ENCODE measurements at places on chromosomes 1 and 21.

DNA sequence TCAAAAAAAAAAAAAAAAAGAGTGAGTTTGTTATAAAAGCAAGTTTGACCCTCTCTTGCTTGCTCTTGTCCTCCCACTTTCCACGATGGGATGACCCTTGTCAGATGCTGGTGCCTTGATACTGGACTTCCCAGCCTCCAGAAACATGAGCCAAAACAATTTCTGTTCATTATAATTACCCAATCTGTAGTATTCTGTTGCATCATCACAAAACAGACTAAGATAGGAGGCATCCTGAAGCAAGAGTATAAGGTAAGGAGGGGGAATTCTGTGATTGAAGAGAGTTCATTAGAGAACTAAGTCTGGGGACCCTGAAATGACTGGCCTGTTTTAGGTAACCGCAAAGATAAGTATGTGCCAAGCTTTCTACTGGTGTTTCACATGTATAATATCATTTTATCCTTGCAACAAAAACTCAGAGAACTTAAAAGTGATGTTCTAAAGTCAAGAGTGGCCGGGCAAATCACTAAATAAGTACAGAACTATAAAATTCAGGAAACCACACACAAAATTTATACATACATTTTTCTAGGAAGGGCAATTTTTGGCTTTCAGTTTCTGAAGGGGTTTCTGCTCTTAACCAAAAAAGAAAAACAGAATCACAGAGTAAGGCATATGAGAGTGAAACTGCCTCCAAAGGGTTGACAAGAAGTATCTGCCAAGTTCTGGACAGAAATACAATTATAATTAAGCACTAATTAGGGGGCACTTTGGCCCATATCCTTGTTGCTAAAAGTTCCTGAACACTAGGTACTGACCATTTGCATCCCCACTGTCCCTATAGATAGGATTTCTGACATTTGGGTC lies 14.0 kb downstream of the DNALI1 start:
- no peak for DNase-seq

- DNase-seq = peak; percentile 54
These were observed 15.6 kb downstream of the ARHGEF2 start for GRCh38 chr1:155962599-155963211.

- DNase-seq = no peak
These were observed 4.1 kb downstream of the PABPC4 start for GRCh38 chr1:39572379-39573096.

DNA sequence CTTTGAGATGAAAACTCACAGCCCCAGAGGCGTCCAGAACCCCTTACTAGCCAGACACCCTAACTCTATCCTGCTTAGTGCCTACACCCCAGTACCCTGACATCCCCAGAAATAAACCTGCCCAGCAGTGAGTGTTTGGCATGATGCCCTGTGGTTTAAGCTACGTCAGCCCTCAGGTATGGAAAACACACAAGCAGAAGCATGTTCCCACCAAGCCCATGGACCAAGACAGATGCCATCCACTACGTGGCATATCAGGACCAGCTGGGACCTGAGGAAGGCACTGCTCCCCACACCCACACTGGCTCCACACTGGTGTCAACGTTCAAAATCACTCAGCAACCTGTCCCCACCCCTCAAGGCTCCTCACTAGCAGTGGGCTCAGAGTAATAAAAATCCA lies 116.4 kb downstream of the SYT2 start:
- DNase-seq = no peak

DNA sequence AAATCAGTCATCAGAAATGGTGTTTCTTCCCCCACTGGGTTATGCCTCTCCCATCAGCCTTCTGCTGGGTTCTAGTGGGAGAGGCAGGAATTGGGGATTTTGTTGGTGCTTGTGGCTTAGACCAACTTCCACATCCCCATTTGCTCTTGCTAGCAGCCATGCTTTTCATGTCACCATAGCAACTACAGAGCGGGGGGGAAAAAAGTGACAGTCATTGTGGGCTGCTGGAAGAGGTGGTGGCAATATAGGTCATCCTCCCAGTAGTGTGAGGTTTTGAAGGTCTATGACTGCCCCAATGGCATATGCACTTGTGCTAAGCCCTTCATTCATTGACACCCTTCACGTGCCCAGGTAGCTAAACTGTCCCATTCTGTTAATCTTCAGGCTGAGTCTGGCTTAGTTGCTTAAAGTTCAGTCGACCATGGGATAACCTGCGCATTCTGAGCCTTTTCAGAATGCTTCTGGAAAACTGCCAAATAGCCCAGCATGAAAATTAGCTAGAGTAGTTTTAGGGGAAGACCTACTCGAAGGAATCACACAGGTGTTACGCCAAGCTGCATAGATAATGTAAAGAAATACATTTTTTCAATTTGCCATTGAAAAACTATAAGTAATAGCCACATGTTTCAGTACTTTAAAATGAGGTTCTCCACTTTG lies 53.7 kb upstream of the ZNF326 start:
- DNase-seq = peak; percentile 82

- no peak for DNase-seq
These were observed 90.0 kb downstream of the VWA5B1 start for GRCh38 chr1:20380616-20381035.

DNA sequence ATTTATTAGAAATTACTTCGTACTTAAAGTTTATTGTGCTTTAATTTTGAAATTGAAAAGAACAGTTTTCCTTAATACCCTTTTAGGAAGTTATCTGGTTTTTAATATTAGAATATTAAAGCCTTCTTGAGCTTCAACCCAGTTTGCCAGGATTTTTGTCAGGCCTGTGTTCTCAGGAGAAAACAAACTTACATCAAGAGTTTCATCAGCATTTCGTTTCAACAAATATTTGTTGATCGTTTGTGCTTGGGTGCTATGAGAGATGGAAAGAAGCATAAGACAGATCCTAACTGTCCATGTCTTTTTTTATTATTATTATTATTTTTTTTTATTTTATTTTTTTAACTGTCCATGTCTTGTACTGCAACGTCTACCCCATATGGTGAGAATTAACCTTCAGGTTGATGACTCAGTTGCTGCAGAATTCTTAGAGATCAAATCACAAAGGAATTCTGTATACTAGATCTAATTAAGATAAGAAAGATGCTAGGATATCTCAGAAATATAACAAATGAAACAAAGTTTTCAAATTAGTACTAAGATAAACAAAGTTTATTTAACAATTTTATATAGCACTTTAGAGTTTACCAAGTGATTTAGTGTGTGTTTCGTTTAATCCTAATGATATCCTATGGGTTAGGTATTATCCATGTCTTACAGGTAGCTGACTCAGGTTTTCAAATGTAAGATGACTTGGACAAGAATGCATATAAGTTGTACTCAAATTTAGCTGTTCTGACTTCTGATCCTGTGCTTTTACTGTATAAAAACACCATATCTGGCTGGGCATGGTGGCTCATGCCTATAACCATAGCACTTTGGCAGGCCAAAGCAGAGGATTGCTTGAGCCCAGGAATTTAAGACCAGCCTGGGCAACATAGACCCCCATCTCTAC lies 14.3 kb downstream of the FBXO28 start:
- no peak for DNase-seq

GRCh38 chr1:161985301-161985822 lies 38.3 kb downstream of the OLFML2B start:
- DNase-seq = no peak

GRCh38 chr1:101497881-101498559 lies 261.2 kb downstream of the S1PR1 start:
- no peak for DNase-seq

Data from CD14-positive monocyte (primary cell).